ENCODE measurements at places on chromosomes 1 and 21.

- no peak for DNase-seq
Observed at GRCh38 chr1:193185901-193186731, at the start of gene B3GALT2. Gene B3GALT2 (minus strand): TSS chr1:193186613. CDS start chr1:193181562, 5,051 bp downstream.

DNA sequence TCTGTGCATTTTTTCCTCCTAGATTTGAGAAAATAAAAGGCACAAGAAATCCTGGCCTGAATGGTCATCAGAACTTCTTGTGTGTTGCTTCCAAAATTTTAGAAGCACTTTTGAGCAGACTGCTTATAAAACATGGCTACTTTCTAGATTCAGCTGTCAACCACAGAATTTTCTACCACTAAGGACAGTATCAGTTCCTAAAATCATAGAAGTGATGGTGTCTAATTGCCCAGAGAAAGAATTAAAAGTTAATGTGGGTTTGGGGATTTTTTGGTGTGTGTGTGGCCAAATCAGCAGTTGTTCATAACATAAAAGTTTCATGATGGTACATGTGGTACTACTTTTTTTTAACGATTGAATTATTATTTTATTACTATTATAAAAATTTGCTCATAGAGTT lies 171.4 kb upstream of the SNX7 start:
- no peak for DNase-seq

GRCh38 chr21:26170471-26171257 lies at the start of gene APP:
Gene APP (minus strand): TSS chr21:26170770. CDS start chr21:26170620, 150 bp downstream.
- peak; percentile 49 for DNase-seq

GRCh38 chr1:24098102-24098501 lies 13.8 kb downstream of the MYOM3 start:
- no peak for DNase-seq

DNA sequence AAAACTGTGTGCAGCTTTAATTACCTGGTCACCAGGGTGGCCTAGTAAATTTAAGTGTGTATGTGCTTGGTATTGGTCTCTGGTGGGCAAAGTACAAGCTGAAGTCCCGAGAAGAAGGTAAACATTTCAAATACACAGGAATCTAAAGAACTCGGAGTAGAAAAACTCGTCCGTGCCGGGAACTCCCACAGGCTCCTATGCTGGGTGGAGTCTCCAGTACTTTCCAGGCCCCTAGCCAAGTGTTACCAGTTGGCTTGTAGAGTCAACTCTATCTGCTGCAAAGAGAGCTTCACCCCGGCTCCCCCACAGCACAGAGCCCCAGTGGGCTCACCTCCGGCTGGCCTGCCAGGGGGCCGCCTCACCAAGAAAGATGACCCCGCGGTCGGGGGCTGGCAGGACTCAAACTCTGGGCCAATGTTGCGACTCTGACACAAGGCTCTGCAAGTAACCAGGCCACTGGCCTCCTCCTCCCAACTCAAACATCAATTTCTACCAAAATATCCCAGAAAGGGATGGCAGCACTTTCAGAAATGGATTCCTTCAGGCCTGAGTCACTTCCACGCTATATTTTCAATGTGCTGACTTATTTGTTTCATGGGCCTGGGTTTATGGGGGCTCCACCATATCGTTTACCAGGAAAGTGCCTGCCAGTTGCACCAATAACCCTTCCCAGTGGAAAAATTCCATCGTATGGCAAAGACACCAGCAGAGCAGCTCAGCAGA lies 73.9 kb downstream of the SLC66A1 start:
- DNase-seq, result no peak

DNA sequence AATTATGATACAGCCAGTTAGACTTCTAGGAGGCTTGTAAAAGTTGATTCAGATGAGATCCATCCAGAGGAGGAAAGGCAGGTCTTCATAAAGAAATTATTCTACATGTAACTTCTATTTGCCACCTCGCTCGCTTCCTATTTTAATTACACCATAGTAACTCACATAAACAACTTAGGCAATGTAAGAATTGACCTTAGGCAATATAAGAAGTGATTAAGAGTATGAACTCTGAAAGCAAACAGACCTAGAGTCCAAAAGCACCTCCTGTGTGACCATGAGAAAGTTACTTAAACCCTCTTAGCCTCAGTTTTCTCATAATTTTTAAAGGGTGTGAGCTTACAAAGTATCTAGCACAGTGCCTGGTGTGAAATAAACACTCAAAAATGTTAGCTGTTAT lies 192.7 kb upstream of the NFIA start:
- DNase-seq, result no peak

DNA sequence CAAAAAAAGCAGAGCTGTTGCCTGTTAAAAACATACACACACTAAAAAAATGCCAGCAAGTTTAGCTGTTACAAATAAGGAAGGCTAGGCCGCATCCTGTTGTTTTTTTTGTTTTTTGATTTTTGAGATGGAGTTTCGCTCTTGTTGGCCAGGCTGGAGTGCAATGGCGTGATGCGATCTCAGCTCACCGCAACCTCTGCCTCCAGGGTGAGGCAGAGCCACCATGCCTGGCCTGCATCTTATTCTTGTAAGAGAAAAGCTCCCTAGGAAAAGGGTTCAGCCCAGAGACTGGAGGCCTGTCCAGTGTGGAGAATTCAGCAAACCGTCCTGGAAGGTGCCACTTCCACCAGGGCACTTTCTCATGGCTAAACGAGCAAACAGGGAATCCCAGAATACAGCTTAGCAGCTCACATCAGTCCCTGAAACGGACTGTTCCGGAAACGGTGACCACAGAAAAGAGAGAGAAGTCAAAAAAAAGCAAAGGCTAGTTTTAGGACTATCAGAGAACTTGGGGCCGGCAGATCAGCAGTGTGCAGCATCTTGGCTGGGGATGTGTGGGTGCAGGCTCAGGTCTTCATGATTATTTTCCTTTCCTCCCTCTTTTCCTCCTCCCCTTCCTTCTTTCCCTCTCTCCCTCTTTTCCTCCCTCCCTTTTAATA lies 283.6 kb downstream of the AJAP1 start:
- no peak for DNase-seq

GRCh38 chr1:51575406-51576084 lies 41.3 kb upstream of the OSBPL9 start:
- DNase-seq, result no peak

DNA sequence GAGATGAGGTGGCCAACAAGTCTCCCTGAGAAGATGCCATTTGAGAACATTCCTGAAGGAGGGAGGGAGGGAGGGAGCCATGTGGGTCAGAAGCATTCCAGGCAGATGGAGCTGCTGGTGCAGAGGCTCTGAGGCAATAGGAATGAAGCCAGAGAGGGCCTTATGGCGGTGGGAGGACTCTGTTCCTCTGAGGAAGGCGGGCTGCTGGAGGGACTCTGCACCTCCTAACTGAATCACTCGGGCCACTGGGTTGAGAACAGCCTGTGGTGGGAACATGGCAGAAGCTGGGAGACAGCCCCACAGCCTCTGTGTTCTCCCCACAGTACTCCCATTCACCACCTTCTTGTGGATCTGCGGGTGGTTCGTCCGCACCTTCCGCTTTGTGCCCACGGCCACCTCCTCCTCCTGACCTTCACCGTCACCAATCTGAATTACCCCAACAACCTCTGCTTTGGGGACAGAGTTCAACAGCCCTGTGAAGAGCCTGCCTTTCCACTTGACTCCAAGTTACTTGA lies 2.4 kb upstream of the TMEM125 start:
- DNase-seq, result no peak

DNA sequence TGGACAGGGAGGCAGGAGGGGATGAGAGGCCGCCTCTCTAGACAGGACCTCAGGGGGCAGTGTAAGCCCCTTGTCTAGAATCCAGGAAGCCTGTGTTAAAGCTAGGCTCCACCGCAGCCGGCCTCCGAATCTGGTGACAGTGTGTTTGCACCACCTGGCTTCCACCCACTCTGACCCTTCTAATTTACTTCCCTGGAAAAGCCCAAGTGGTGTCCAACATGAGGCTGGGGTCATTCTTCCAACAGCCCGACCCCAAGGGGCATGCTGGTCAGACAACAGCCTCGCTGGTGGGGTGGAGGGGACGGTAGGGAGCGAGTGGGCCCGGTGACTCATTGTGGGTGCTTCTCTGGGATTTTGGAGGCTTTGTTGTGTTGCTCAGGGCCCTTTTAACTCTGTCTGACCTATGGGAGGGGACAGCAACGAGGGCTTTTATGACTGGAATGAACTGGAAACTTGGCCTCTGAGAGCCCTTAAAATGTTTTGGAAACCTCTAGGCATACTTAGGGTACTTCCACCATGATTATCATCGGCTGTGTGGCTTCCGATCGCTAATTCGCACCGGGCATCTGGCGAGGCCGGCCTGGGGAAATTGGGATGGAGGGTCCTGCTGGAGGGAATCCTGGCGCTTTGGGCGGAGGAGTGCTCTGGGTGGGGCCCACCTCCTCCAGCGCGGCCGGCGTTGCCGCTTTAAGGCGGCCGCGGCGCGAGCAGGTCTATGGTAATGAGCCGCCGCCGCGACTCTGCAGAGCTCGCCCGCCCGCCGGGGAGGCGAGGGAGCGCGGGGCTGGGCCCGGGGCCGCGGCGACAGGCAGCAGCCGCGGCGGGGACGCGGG lies at the start of gene CELSR2:
TSS of gene CELSR2 (plus strand) at position 743 of the 833 bp plus-strand sequence. CDS start 541 bp downstream, outside the sequence.
- no peak for DNase-seq

GRCh38 chr1:201540846-201541735 lies 2.2 kb downstream of the NAV1 start:
- DNase-seq, result no peak

- DNase-seq, result no peak
Observed at GRCh38 chr1:64894438-64895196, 71.7 kb downstream of the JAK1 start.

DNA sequence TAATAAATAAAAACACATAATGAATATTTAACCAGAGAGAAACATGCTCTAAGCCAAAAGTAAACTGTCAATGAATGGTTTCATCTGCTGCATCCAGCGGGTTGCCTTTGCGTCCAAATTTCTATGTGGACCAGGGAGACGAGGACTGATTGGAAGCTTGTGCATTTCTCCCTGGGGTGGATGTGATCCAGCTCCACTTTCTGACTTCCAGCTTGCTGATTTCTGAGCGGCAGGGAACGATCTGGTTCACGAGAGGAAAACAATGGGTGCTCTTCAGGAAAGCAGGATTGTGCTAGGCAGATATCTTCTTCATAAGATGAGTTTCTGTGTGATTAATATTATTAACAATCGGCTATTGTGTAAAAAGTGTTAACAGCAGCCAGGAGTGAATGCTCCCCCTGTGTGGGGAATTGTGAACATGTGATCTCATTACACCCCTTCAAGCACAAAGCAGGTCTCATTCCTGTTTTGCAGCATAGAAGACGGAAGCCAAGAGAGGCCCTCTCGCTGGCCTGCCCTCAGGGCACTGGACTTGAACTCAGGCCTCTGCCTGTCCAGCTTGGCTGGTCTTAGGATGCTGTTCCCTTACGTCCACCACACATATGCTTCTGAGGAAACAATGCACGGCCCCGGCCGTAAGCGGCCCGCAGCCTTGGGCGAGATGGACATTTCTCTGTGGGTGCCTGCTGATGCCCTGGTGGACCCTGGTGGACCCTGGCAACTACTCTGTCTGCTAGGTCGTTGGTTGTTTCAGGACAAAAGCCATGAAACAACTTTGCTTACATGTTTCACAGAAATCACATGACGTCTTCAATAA lies 183.4 kb upstream of the C1orf174 start:
- no peak for DNase-seq

DNA sequence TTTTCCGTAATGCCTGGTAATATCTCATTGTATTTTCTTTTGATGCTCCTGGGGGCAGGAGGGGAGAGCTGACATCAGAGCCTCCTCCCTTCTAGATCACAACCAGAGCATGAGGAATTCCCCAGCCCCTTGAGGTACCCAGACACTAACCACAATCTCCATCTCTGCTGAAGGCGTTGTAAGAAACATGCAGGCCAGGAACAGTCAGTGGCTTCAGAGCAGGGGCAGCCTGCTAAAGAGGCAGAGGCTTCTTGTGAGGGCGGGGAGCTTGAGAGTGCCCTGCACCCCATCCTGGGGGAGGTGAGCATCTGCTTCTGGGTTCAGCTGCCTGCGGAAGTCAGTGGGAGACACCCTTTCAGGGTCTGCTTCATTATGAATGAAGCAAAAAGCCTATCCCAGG lies 19.0 kb downstream of the MAPKAPK2 start:
- no peak for DNase-seq

DNA sequence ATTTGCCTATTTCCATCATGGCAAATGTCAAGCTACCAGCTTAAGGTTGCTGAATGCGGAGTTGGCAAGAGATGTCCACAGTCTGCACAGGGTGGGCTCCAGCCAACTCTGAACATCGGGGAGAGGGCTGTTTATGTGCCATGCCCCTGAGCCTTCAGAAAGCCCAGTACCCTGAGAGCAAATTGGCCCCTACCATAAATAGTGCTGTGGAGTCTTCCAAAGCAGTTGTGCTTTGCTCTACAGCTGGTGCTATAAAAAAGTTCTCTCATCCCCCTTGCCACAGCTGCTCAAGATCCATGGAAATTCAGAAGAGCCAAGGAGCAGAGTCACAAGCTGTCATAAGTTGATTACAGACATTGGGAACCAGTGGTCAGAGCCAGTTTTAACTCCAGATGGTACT lies 85.6 kb upstream of the CLDN14 start:
- DNase-seq, result no peak

DNA sequence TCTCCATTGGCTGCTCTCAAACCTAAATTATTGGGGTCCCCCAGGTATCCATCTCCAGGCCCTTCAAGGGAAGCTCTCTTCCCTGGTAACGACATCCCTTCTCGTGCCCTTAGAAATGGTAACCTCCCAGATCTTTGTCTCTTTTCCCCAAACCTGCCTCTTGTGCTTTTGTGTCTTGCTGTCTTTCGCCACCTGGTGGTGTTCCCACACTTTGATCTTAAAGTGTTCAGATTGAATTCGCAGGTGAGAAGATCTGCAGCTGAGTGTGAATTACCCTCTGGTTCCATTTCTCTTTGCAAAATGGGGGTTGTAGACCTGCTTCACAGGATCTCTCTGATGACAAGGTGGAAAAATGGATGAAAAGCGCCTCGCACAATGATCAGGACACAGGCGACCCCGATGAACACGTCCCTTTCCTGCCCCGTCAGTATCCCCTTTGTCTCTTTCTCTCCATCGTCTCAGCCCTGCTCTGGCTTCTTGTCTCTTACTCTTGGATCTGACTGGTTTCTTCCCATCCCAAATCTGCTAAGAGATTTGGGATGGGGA lies 53.1 kb downstream of the DOP1B start:
- DNase-seq, result no peak

- DNase-seq, result no peak
Observed at GRCh38 chr1:240611228-240611618, 732 bp downstream of the GREM2 start.

- DNase-seq, result no peak
Observed at GRCh38 chr1:117964290-117965038, 34.9 kb downstream of the WDR3 start.

- DNase-seq, result no peak
Observed at GRCh38 chr1:237387144-237387505, 345.1 kb downstream of the RYR2 start.

Measured in GOT3 (cell line).